NB4 (cell line): ENCODE measurements at places on chromosomes 1 and 21.

DNA sequence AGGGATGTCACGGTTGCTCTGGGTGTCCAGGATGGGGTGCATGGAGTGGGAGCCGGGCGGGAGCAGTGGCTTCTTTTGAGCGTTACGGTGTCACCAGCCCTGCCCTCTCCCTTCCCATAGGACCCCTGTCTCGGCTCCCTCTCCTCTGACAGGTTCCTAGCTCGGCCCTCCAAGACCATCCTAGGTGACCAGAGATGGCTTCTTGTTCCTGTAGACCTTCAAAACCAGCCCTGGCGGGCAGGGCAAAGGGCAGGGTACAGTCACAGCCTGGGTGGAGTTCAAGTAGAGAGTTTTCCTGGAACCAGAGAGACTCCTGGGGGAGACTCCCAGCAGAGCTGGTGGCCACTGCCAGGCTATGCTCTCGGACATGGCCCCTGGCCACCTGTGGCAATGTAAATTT, 345.6 kb upstream of the AJAP1 start:
- DNase-seq, result no peak

GRCh38 chr1:3669421-3669821, 17.1 kb downstream of the TP73 start:
- DNase-seq, result no peak

DNA sequence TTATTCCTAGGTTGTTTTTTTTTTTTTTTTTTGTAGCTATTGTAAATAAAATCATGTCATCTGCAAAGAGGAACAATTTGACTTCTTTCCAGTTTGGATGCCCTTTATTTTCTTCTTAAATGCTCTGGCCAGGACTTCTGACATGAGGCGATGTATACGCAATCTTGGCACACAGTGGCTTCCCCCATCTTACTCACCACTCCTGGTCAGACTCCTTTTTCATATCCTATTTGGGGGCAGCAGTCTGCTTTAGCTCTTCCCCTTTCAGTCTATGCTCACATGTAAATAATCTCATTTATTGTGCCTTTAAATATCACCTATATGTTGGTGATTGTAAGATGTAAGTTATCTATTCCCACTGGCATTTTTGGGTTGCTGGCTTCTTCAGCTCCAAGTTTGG, 56.1 kb downstream of the SLAMF6 start:
- peak; percentile 12 for DNase-seq

GRCh38 chr1:26158908-26159742, at the start of gene FAM110D:
Gene FAM110D, plus strand, starts transcription at chr1:26159079. Its CDS starts 2,213 bp downstream, at chr1:26161292.
- DNase-seq, result no peak

DNA sequence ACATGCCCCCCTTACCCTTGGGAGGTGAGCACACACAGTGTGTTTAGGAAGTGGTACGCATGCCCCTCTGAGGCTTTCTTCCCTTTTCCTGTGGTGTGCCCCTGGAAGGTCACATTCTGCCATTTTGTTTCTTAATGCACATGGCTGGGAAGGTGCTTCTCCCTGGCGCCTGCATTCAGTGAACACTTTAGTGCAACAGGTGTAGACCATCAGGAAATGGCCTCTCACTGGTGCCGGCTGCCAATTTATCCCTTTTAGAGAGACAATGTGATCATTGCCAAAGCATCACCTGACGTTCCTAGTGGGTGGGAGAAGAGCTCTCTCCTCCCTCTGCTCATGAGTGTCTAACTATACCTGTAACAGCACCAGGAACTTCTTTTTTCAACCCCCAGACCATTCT, 51.8 kb upstream of the PDE9A start:
- DNase-seq, result no peak

GRCh38 chr1:200673952-200674823, 4.5 kb upstream of the DDX59 start:
- DNase-seq, result peak; percentile 36

GRCh38 chr1:223535319-223535718, 130.2 kb downstream of the CAPN8 start:
- no peak for DNase-seq

GRCh38 chr1:161791904-161792655, 26.0 kb downstream of the ATF6 start:
- DNase-seq, result no peak

DNA sequence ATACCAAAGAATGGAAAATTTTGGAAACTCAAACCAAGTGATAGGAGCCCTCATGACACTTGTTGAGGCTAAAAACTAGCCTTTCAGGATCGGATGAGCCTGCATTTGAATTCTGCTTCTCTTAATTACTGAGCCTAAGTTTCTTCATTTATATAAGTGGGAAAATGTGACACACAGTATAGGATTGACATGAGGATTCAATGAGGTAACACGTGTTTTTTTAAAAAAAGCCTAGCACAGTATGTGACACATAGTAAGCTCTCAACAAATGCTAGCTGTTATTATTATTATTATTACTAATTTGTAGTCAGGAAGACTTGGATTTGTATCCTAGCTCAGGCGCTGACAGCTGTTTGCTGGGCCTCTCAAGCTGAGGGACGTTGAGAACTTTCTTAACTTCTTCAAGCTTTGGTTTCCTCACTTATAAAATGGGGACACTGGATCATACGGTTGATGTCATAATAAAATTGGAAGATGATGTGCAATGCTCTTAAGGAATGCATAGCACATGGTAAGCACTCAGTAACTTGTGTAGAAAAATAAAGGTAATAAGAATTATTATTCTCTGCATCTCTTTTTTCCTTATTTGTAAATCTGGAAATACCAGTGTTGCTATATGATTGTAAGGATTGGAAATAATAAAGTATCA, 55.4 kb upstream of the JUN start:
- DNase-seq, result no peak

GRCh38 chr21:14241297-14241696, 25.3 kb downstream of the RBM11 start:
- DNase-seq, result peak; percentile 40

GRCh38 chr1:197976368-197976767, 59.2 kb downstream of the LHX9 start:
- no peak for DNase-seq

DNA sequence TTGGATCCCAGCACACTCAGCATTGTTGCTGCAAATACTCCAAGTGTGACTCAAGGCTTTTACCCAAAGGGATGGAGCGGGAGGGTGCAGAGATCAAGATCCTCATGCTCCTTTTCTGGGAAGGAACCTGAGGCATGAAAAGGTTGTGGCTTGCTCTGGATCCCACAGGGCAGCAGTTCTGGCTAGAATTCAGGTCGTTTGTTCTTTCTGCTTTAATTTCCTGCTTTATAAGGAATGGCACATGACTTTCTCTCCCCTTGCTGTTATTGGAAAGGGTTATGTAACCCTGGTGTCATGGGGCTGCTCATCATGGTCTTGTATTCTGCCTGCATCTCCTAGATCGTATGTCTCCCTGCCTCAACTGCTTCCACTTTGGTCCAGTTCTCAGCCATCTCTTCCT, 101.6 kb downstream of the NOS1AP start:
- DNase-seq, result no peak

GRCh38 chr1:69272684-69273083, 295.0 kb upstream of the LRRC7 start:
- no peak for DNase-seq

DNA sequence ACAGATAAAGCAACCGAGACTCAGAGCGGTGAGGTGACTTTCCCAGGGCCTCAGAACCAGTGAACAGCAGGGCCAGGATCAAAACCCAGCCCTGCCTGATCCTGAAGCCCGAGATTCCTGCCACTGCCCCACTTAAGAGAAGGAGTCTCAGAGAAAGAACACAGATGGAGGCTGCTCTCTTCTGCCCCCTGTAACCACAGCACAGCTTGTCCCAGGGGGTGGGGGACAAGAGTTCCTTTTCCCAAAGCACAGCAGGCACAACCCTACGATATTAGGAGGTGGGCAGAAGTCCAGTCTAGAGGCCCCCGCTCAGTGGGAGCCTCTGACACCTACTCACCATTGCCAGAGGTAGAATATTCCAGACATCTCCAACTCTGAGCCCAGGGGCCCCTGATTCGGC, 24.0 kb upstream of the VWA5B1 start:
- DNase-seq, result no peak

DNA sequence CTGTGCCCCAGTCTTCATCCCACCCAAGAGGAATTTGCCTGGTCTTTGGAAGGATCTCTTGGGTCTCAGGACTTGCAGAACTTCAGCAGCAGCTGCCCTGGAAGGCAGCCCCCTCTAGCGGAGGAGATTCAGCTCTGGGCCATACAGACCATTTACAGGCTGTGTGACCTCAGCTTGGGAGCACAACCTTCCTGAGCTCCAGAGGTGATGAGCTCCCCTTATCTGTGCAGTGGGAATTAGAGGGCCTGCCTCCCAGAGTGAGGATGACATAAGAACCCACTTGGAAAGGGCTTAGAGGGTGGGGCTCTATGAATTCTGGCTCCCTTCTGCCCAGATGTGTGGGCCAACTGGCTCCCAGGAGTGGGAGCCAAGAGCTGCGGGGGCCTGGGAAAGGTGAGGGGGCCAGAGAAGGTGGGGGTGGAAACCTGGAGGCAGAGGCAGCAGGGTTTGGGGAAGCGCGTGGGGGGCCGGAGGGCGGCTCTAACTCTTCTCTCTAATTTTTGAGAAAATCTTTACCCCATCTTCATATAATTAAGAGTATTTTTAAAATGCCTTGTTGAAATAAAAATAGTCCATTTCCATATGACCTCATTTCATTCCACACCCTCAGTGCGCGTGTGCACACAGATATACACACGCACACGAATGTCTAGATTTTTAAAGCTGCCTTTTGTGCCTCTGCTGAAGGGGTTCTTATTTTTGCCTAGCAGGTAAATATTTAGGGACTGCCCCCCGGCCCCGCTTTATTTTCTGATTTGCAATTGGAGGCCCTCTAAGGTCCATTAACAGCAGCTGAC, 21.5 kb downstream of the EPHB2 start:
- DNase-seq, result peak; percentile 28

- no peak for DNase-seq
Observed at GRCh38 chr1:97042551-97042950, 321.0 kb downstream of the PTBP2 start.

- DNase-seq, result no peak
Observed at GRCh38 chr1:109609881-109610280, 9.5 kb downstream of the GNAT2 start.

DNA sequence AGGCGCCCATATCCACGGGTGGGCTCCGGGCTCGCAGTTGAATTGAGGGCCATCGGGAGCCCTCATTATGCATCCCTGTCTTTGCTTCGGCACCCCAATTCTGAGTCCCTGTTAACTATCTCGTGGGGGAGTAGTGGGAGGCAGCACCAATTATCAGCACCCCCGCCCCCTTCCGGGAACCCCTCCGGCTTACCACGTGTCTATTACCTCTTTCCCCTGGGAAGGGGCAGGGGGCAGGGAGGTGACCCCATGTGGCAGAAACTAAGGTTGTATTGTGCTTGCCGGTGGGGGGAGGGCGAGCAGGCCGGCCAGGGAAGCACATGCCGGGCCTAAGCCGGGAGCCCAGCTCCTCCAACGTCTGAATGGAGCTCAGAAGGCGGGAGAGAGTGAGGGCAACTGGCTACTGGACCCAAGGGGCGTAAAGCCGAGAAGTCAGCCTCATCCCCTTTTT, 1.0 kb downstream of the LIN28A start:
- DNase-seq, result no peak

- no peak for DNase-seq
Observed at GRCh38 chr21:33112681-33113080, 42.7 kb downstream of the OLIG1 start.

GRCh38 chr1:201346337-201346939, 31.0 kb downstream of the TNNT2 start:
- DNase-seq, result peak; percentile 48

DNA sequence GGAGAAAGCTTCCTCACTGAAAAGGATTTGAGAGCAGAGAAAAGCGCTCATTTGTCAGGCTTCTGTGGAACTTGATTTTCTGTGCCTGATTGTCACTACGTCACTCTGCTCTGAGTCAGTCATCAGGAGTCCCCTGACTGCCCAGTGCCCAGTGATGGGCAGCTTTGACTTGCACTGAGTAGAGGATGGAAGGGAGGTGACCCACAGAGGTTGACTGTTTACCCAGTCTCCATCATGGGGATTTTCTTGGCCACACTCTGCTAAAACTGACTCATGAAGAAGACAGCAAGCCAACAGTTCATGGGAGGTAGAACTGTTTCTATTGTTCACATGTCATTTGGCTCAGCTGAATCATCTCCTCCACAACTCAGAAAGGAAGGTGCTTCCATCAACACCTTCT, 82.1 kb upstream of the DUSP10 start:
- no peak for DNase-seq

DNA sequence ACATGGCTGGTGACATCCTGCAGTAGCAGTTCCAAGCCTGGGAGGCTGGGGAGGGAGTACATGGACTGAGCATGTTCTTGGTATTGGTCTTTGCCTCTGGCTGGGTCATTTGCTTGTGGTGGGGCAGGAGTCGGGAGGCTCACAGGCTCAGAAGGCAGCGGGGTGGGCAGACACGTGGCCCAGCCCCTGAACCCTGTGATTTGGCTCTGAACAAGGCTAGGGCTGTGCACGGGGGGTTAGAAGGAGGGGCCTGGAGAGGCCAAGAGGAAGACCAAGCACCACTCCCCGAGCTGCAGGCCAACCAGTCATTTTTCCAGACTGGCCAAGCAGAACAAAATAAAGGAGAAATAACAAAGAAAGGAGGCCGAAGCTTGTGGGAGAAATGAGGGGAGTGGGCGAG, 9.7 kb upstream of the PRELP start:
- DNase-seq, result no peak

DNA sequence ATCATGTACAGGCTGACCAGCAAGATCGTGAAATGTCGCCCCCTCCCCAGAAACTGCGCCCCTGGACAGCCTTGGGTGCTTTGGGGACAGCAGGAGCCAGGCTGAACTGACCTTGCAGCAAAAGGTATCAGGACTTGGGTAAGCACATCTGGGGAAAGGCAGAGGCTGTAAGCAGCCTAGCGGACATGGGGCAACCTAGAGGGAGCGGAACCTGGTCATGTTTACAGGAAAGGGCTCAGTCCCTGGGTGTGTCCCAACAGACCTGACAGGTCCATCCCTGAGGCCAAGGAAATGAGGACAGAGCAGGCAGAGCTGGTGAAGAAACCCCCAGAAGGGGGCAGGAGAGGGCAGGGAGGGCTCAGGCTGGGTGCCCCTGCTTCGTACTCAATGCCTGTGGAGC, 3.1 kb upstream of the S100A8 start:
- DNase-seq, result peak; percentile 15

GRCh38 chr21:37848721-37849490, 67.4 kb downstream of the KCNJ6 start:
- no peak for DNase-seq

- peak; percentile 92 for DNase-seq
Observed at GRCh38 chr1:202160377-202160940, at the start of gene PTPN7. Gene PTPN7, minus strand, starts transcription at chr1:202160602. Its CDS starts 1,200 bp downstream, at chr1:202159402.

DNA sequence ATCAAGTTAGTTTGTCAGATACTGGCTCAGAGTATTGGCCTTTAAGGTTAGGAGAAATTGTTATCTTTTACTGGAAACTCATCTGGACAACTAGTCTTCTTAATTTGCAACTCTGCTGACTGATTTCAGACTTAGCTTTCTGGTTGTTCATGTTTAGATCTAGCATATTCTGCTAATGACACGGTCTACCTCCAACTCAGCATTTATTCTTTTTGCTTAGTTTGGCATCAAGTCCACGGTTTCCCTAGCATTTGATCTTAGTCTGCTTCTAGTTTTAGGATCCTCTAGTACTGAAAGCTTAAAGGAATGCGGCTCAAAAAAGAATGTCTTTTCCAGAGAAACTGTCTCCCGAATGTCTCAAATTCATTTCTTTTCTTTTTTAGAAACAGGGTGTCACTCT, 75.6 kb upstream of the SLFNL1 start:
- DNase-seq, result no peak
